ENCODE measurements at places on chromosomes 16 and 17.
A peak's percentile ranks its signal among the peaks of the same experiment; 100 is the strongest.

- DNase-seq = no peak
Measured at GRCh38 chr16:3212006-3212405, 23.0 kb downstream of the ZNF200 start.

DNA sequence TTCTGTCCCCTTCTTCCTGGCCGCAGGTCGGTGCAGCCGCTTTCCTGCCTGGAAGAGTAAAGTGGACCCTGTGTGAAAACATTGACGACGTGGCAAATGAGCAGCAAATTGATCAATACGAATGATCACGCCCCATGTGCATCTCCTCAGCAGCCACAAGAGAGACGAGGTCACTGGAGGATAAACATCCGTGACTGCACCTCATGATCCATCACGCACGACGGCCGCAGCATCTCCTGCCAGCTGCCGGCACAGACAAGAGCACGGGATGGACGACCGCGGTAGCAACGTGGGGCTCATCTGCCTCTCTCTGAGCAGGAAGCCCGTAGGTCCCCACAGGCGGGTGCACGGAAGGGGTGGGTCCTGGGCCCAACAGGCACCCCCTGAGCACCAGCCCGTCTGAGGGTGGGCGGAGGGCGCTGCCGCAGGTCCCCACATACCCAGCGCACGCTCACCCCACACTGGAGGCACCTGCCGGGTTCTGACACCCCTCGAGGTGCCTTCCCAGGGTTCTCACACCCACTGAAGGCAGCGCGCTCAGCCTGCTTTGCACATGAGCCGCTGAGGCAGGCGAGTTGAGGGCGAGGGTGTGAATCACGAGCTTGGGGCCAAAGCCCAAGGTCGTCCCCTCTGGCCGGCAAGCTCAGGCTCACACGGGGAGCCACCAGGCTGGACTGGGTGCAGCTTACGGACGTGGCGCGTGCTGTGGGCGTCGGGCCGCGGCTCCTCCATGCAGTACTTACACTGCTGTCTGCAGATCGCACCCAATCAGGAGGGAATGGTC, 12.3 kb upstream of the CDH15 start:
- DNase-seq = no peak

- DNase-seq = peak; percentile 97
Measured at GRCh38 chr17:21689604-21690003, 2.7 kb upstream of the KCNJ18 start.

GRCh38 chr17:80742091-80742490, 197.5 kb downstream of the RPTOR start:
- no peak for DNase-seq

- peak; percentile 33 for DNase-seq
Measured at GRCh38 chr17:77011173-77012011, 129.4 kb upstream of the SEC14L1 start.

DNA sequence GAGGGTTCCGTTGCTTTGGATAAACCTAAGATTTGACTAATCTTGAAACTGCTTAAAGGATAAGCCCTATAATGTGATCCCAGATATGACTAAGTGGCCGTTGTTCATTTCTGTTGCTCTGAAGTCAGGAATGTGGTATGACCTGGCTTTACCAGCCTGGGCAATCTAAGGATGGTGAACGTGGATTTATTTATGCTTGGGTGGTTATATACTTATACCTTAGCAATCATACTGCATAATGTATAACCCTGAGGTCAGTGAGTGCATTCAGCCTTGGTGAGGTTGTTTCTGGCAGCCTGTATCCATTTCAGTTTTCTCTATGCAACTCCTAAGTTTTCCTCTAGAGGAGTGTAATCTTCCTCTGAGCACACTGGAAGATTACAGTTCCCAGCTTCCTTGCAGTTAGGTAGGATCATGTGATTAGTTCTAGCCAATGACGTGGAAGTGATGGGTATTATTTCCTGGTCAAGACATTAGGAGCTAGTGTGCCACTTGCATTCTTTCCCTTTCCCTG, 41.9 kb downstream of the FTO start:
- peak; percentile 62 for DNase-seq

GRCh38 chr16:11851294-11852091, at the start of gene RSL1D1:
TSS of gene RSL1D1 (minus strand) at chr16:11851542. CDS start at chr16:11851512, 30 bp downstream.
- peak; percentile 89 for DNase-seq

DNA sequence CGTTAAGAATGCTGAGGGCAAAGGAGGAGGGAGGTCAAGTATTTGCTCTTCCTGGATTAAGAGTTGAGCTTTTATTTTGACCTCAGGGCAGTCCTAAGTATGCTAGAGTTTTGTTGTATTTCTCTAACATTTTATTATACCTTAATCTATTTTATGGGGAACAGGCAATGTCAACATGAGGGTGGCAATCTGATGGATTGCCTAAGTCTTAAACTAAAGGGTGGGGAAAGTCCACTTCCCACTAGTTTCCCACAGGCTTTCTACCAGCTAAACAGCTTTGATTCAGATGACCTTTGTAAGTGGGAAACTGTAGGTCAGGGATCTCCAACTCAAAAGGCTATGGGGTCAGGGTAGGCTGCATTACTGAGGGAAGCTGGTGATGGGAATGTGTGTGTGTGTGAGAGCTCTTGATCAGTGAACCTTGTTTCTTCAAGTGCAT, 24.9 kb downstream of the HSD17B2 start:
- no peak for DNase-seq

- no peak for DNase-seq
Measured at GRCh38 chr16:23378921-23379320, 74.1 kb downstream of the COG7 start.
